ENCODE measurements at places on chromosomes 7 and 10.

DNA sequence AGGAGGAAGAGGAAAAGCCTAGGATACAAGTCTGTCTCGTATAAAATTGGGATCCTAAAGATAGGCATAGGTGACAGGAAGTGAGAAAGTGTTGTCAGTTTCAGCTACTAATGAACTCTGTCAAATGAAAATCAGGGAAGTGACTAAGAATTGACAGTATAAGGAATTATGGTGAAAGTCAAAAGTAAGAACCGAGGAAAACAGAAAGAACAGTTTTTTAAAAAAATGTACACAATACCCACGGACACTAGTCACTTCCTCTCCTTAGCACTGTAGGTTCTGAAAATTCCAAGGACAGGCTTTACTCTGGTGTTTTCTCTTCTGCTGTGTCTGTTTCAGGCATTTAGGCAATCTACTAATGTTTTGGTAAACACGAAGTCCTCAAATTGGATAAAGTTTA, 42.3 kb downstream of the ATAD1 start:
- no peak for DNase-seq

GRCh38 chr7:36231406-36231805, 78.4 kb downstream of the EEPD1 start:
- DNase-seq = no peak

GRCh38 chr7:73758581-73759138, 11.4 kb downstream of the CLDN3 start:
- no peak for DNase-seq

GRCh38 chr10:17847585-17848296, 38.6 kb downstream of the MRC1 start:
- no peak for DNase-seq

DNA sequence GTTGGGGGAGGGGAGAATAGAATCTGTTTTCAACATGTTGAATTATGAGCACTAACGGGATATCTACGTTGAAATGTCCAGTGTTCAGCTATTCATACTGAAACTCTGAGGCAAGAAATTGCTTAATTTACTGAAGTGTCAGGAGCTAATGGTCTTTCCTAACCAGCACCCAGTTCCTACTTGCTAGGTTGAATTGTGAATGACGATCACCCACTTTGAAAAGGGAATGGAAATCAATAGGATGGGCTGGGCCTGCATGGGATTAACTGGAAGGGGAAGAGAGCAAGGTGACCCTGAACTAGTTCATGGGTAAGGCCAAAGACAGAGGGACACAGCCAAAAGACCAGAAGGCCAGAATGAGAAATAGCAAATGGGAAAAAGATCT, 51.3 kb downstream of the HIPK2 start:
- no peak for DNase-seq

DNA sequence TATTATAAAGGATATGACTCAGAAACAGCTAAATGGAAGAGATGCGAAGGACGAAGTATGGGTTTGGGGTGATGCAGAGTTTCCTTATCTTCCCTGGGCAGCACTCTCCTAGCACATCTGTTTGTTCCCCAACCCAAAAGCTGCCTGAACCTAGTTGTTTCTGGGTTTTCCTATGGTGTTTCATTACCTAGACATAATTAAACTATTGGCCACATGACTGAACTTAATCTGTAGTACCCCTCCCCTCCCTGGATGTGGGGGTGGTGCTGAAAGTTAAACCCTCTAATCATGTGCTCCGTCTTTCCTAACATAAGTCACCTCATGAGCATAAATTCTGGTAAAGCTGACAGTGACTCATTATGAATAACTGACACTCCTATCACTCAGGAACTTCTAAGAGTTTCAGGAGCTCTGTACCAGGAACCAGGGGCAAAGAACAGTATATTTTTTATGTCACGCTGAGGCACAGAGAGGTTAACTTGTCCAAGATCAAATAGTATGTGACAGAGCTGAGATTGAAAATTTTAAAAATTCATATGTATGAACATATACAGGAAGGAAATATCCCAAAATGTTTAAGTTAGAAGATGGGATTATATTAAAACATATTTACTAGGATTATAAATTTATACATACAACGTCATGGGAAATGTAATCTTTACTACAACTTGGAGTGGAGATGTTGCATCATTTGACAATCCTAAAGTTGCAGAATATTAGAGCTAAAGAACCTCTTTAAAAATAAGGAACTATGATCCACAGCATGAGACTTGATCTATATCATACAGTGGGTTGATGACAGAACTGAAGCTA, 4.8 kb downstream of the STRIP2 start:
- DNase-seq = no peak

GRCh38 chr10:50625649-50626132, 1.9 kb upstream of the SGMS1 start:
- no peak for DNase-seq

DNA sequence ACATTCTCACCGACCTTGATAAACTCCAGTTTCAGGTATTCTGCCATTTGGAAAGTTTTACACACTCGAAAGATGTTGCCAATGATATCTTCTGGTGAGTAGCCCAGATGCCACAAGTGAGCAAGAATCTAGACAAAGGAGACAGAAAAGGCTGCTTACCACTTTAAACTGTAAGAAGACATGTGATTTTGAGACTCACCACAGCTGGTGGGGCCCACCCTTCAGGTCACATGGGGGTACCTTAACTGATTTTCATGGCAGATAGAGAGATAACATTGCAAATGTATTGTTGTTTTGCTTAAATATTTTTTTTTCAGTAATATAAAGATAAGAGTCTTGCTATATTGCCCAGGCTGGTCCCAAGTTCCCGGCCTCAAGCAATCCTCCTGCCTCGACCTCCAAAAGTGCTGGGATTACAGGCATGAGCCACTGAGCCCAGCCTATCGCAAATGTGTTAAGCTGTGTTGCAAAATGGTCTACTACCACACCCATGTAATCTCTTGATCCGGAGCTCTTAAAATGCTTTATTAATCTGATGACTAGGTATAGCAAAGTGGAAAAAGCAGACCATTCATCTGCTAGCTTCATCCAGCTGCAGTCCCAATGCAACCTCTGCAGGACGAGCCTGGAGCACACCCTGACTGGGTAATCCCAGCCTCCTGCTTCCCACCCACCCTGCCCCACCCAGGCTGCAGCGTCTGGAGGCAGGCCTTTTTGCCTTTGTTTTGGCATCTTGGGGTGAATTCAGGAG, 18.5 kb downstream of the RFC2 start:
- DNase-seq = no peak

- no peak for DNase-seq
These were observed 546.5 kb upstream of the SEMA3D start for GRCh38 chr7:85733169-85733915.

GRCh38 chr10:5317547-5318107, 47.1 kb upstream of the UCN3 start:
- no peak for DNase-seq

- no peak for DNase-seq
These were observed 25.0 kb downstream of the SLC25A28 start for GRCh38 chr10:99595236-99595635.

DNA sequence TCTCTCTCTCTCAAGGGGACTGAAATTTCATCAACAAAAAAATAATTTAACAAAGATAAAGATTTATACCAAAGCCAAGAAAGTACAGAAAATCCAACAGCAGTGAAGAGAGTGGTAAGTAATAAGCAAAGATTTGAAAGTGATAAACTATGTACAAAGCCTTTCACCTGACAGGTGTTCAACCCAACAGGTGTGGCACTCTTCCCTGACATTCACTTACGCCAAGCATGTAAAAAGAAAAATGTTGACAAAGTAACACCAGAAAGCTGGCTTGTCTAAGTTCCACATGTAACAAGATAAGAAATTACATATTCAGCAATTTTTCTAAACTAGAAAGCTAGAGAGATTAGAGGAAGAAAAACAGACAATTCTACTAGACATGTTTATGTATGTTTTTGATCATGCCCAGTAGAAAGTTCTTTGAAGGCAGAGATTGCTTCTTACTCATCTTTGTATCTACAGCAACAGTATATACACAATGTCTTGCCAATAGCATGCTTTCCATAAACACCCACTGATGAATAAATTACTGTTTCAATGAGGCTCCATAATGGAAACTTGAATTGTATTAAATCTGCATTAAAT, 468.5 kb downstream of the PARD3 start:
- DNase-seq = no peak

DNA sequence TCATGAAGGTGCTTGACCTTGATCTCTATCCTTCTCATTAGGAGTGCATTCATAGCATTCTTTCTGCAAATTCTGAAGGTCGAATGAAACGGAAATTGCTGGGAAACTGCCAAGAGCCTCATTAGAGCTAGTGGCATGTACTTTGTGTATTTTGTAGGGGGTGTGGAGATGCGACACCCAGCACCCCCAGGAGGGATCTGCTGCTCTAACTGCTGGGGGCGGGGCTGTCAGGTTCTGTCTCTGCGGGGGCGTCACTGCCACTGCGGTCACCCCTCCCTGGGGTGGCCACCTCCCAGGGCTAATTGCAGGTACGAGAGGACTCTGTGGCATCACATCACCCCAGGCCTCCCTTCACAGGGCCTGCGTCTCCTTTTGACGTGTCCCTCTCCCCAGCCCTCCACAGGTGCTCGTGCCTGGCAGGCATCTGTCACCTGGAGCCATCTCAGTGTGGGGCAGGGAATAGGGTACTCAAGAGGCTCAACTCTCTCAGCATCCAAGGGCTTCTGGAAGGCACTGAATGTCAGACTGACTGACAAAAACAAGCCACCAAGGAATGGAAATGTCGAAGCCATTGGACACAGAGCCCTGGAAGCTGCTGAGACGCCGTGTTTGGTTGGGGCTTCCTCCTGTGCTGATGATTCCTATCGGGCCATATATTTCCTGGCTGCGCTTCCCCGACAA, 151.1 kb downstream of the ACTR3B start:
- no peak for DNase-seq

DNA sequence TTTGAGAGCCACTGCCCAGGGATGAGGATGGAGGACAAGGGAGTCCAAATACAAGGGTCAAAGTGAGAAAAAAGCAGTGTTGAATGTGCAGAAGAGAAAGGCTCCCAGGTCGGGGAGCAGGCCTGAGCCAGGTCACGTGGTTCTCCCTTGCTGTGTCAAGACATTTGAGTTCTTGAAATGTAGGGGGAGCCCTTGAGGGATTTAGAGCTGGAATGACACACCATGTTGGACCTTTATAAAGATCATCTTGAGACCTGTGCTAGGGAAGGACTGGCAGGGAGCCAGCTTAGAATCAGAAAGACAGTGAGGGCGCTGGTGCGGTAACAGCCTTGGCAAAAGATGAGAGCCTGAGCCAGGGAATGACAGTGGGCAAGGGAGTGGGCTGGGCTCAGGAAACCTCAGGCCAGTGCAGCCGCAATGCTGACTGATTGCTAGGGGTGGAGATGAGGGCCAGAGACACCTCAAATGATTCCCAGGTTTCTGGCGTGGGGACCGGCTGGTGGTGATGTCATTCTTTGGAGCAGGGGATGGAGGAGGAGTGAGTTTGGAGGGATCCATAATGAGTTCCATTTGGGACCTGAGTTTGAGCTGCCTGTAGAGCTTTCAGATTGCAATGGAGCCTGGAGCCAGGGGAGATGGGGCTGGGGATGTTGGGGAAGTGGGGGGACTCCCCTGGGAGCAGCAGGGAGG, 120.1 kb downstream of the PTPN20 start:
- DNase-seq = no peak

DNA sequence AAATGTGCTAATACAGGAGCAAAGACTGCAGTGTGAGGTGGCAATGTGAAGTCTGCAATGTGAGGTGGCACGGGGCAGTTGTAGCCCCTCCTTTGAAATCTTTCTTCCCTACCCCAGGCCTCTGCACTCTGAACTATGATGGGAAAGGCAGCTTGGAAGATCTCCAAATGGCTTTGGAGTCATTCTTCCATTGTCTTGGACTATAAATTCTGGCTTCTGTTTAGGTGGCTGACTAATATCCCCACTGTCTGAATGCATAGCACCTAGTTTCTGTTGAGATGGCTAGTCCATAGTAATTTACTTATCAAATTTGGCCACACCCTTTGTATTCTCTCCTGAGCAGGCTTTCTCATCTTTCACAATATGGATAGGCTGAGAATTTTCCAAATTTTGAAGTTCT, 175.0 kb downstream of the CFTR start:
- no peak for DNase-seq

DNA sequence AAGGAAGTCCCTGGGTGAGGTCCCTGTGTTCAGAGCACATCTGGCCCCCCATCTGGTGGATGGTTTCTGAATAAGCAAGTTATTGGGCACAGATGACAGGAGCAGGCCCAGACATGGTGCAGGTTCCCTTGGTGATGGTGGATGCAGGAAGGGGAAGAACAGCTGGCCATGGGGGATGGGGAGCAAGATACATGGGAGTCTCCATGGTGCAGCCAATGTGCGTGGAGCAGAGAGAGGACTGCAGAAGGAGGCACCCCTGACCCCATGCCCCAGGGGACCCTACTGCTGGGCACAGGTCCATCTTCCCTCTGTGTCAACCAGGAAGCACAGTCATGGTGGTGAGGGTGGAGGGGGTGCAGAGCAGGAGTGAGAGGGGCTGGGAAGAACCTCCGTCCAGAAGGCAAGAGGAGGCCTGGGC, 43.8 kb upstream of the RABGEF1 start:
- no peak for DNase-seq

DNA sequence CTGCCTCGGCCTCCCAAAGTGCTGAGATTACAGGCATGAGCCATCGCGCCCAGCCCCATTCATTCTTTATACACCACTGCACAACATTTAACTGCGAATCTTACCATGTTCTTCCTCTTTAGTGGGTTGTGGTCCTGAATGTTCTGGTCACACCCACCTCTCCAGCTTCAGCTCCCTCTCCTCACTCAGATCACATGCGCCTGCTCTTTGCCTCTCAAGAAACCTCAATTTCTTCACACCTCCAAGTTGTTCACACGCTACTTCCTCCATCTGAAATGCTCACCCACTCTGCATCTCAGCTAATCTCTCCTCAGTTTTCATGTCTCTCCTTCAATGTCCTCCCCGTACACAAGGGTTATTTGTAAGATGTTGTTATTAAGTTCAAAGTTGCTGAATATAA, 2.4 kb upstream of the PRR15 start:
- DNase-seq = no peak

GRCh38 chr10:3263082-3263481, 90.5 kb upstream of the PITRM1 start:
- no peak for DNase-seq

GRCh38 chr7:98126311-98127142, 19.9 kb downstream of the LMTK2 start:
- no peak for DNase-seq

DNA sequence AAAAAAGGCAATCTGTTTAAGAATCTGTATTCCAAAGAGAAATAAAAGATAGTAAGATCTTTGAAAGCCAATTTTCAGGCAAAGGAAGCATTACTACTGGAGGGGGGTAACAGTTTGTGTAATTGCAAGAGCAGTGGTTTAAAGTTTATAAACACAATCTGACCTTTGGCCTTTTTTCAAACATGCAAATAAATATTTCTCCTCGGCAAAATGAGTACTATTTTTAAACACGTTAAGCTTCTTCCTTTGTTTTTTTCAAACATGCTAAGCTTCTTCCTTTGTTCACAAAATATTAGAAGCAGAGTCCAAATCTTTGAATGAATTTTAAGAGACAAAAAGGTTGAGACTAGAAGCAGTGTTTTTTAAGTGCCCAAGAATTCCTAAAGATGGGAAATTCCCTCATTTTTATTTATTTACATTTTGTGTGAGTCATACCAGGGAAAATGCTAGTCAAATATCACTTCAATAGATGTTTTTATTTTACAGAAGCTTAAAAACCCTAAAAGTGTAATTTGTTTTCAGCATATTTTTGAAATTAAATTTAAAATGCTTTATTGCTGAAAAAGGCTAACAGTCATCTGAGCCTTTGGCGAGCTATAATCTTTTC, 229.3 kb downstream of the GPR37 start:
- DNase-seq = no peak
